LHCN-M2 (cell line): ENCODE measurements at places on chromosomes 7 and 10. TPM values are rescaled to one million over a fixed set of nuclear protein-coding genes. Genes with fewer than 3 reads are reported as not detected.

Gene TFR2
- 1.3 TPM in 2 replicates for total RNA-seq

Gene PLEKHS1
- total RNA-seq = not detected in 2 replicates

Gene OIT3
- 0.06 TPM in 1 of 2 replicates, not detected in the other for total RNA-seq

DNA sequence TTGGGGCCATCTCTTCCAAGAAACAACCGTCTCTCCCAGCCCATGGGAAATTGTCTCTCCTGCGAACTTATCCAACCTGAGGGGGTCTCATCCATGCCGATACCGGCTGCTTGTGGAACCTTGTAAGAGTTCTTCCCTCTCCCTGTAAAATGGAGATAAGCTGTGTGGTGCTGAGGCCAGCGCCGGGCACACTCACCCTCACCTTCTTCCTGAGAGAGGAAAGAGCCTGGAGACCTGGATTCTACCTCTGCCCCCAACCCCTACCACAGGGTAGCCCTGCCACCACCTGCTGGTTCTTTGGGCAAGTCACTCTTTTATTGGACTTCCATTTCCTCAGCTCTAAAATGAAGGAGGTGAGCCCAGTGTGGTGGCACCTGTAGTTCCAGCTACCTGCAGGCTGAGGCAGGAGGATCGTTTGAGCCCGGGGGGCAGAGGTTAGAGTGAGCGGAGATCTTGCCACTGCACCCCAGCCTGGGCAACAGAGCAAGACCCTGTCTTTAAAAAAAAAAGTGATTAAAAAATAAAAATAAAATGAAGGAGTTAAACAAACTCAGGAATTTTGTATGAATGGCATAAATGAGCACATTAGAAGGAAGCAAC lies 38.4 kb upstream of the PSAP start:
- no peak for DNase-seq

- DNase-seq = no peak
Measured at GRCh38 chr10:126233182-126234148, 154.8 kb downstream of the ADAM12 start.

GRCh38 chr10:112735041-112735695 lies 214.9 kb upstream of the TCF7L2 start:
- no peak for DNase-seq

- no peak for DNase-seq
Measured at GRCh38 chr7:141840708-141841107, 577 bp downstream of the PRSS37 start.

DNA sequence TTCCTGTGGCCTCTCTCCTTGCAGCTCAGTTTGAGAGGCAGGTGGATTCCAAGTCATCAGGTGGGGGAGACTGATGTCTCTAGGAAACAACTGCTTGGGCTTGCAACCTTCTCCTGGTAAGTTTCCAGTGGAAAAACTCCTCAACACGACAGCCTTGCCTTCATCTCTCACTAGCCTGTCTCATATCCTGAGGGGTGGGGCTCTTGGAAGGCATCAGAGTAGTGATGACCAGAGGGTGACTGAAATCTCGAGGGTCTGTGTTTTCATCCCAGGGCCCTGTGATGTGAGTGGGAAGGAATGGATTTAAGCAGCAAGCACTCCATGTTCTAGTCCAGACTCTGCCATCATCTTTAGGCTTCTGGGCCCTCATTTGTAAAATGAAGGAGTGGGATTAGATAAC lies 107.0 kb downstream of the NRP1 start:
- DNase-seq = no peak

DNA sequence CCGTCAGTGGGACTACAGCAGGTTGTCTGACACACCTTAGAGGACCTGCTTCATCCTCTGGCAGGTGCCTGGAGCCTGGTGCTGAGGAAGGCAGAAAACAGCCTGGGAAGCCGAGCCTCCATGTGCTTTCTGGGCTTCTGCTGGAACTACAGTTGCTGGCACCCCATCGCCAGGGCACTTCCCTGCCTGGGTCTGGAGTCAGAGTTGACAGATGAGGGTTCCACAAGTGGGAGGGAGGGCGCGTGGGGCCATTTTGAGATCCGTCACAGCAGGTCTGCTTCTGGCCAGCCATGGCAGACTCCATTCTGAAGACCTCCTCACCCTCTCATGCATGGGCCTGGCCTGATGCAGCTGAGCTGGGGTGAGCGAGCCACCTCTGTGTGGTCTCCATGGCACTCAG lies 33.2 kb upstream of the TCERG1L start:
- DNase-seq = no peak

- DNase-seq = no peak
Measured at GRCh38 chr10:74855027-74855426, 28.6 kb downstream of the KAT6B start.

- no peak for DNase-seq
Measured at GRCh38 chr7:132939495-132939894, 142.4 kb downstream of the CHCHD3 start.

GRCh38 chr7:123987445-123987844 lies 45.4 kb downstream of the TMEM229A start:
- DNase-seq = no peak

DNA sequence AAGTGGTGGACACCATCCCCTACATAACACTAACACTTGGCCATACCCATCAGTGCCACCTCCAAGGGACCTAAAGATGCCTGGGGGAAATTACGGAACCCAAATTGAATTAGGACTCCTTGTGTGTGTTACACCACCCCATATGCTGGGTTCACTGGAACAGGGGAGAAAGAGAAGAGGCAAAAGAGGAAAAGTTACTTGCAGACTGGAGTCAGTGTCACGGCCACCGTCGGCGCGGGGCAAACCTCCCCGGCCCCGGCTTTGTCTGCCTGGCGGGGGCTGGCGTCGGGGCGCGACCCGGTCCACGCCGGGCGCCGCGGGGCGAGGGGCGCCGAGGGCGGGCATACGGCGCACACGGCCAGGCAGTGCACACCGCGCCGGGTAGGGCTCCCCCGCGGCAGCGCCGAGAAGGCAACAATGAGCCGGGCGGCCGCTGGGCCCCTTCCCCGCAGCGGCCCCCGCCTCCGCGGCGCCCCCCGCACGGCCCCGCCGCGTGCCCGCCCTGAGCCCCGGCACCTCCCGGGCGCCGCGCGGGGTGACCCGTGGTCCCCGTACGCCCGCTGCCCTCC lies 171.1 kb downstream of the FAM107B start:
- no peak for DNase-seq
